ENCODE measurements at places on chromosomes 12 and 14.

GRCh38 chr14:22448035-22448904 is 140.8 kb downstream of the DAD1 start:
- no peak for DNase-seq

DNA sequence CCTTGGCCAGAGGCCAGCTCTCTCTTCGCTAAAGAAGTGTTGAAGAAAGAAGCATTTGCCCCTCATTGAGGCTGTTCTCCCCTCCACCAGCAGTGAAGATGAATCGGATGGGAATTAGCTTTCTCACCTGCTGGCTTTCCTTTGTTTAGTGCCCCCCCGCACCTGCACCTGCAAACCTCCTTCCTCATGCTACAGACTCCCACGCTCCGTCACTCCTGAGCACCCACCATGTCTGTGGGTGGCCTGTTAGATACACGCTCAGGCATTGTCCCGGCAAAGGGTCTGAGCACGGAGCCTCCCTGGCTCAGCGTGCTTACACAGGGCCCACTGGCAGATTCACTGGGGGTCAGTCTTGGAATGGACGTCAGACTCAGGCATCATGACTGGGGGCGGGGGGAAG is 121.6 kb downstream of the GLT1D1 start:
- DNase-seq = no peak

DNA sequence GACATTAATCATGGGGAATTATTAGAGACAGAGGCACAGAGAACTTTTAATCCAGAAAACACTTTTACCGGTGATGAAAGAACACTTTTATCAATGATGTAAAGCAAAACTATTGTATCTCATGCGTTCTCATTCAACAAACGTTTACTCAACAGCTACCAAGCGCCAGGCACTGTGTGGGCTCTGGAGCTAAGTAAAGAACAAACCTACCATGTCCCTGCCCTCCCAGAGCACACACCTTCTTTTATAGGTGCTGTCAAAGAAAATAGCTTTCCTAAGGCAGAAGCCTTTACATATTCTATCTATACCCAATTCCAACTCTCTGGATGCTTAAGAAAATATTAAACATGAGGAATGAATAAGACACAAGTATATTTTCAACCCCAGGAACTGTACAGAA is 91.1 kb downstream of the FOXN3 start:
- DNase-seq = no peak

- peak; percentile 33 for DNase-seq
Measured at GRCh38 chr12:124347805-124348658, 53.1 kb downstream of the RFLNA start.

DNA sequence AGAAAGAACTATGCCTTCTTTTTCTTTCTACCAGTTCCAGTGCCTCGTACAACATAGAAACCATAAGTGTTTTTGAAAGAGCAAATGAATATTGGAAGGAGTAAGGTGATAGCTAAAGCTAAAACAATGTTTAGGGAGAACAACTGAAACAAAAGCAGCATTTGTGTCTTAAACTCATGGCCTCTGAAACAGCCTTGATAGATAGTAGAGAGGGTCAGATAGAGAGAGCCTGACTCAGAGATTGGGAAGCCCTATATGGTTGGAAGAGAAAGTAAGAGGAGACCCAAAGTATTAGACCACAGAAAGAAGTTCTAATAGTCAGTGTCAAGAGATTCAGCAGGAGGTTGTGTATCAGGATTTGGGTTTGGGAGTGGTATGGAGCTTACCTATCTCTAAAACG is 79.6 kb upstream of the IFNG-AS1 start:
- no peak for DNase-seq

DNA sequence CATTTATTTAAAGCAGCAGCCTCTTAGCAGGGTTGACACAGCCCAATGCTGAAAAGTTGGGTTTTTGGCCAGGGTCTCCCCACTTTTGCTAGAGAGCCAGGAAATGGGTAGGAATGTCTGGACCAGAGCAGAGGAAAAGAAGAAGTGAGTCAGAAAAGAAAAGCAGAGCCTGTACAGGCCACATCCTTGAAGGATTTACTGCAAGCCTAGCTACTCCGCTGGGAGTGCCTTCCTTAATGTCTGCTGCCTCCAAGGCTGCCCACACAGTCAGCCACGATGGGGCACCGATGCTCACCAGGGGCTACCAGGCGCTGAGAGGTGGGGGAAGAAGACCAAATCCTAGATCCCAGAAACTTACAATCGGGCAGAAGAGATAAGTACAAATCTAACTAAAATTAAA is 139.2 kb downstream of the C12orf75 start:
- no peak for DNase-seq

DNA sequence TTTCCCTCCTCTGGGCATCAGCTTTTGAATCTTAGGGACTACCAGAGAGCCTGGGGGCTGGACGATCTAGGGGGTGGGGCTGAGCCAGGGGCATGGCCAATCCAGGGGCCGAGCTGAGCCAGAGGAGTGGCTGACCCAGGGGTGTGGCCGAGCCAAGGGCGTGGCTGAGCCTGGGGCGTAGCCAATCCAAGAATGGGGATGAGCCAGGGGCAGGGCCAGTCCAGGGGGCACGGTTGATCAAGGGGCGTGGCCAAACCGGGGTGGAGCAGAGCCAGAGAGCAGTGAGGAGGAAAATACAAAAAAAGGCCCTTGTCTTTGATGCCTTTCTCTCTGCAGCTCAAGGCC is 219.3 kb upstream of the NOS1 start:
- no peak for DNase-seq

DNA sequence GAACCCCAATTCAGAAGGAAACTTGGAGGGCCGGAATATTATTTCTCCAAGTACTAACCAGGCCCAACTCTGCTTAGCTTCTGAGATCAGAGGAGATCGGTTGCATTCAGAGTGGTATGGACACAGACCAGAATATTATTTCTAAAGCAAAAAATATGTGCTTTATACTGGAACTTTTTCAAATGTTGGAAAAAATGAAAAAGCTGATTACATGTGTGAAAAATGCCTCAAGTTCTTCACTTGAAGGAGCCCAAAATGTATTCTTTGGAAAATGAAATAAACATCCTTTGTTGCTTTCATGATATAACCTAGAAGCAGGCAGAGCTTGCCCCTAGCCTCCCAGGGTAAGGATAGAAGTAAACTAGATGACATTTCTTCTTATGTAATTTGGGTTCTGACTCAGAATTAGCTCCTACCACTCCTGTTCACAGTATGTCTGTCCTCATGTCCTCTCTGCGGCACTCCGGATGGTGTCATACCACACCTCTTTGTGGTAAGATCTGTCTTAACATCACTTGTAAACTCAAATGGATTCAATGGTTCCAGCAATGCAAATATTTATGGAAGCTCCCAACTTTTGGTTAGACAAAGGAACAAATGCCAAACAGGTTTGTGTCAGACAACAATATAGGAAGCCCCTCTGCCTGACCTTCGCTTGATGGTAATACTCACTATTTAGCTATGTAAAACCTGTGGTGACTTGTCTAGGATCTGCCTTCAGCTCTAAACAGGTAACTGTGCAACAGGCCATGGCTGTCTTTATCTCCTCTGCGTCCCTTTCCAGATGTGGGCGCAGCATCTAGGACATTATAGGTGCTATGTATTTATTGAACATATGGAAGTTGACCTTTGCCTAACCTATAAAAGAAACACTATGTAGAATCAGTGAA is 178.5 kb downstream of the SSPN start:
- DNase-seq = no peak

DNA sequence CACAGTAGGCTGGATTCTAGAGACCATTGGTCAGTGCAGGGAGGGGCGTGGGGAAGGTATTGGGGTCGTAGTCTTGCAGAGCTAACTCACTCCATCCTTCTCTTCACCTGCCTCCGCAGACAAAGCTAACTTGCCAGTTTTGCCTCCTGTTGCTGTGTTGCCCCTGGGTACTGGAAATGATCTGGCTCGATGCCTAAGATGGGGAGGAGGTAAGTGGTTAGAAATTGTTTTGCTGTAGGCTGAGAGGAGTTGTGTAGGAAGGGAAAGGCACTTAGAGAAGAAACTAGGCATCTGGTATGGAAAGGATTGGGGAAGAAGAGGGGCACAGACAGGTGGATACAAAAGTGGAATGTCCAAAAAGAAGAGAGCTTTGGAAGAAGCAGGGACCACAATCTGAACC is 11.1 kb downstream of the DGKA start:
- DNase-seq = no peak

GRCh38 chr12:95881331-95881955 is 22.7 kb downstream of the SNRPF start:
- no peak for DNase-seq

GRCh38 chr12:79069009-79069408 is 204.4 kb downstream of the SYT1 start:
- no peak for DNase-seq

DNA sequence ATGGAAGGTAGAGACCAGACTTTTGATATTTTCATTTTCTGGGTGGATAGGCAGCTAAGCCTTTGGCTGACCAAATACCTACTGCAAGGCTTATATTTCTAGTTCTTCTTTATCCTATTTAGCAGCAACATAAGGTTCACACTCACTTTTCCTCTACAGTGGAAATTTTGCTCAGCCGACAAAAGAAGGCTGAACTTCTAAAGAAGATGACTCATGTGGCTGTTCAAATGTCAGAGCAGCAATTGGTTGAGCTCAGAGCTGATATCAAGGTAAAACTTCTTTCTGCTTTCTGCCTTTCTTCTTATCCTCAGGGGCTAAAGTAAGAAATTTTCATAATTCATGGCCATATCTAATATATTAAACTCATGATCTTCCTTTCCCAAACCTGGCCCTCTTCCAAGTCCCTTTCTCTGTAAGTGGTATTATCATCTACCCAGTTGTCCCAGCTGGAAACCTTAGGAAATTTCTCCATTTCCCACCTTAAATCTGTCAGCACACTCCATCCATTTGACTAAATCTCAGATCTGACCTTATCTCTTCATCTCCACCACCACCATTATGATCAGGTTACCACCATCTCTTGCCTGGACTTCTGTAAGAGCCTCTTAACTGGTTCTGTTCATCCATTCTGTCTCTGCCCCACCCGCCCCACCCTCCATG is 19.8 kb upstream of the KCNH3 start:
- no peak for DNase-seq

DNA sequence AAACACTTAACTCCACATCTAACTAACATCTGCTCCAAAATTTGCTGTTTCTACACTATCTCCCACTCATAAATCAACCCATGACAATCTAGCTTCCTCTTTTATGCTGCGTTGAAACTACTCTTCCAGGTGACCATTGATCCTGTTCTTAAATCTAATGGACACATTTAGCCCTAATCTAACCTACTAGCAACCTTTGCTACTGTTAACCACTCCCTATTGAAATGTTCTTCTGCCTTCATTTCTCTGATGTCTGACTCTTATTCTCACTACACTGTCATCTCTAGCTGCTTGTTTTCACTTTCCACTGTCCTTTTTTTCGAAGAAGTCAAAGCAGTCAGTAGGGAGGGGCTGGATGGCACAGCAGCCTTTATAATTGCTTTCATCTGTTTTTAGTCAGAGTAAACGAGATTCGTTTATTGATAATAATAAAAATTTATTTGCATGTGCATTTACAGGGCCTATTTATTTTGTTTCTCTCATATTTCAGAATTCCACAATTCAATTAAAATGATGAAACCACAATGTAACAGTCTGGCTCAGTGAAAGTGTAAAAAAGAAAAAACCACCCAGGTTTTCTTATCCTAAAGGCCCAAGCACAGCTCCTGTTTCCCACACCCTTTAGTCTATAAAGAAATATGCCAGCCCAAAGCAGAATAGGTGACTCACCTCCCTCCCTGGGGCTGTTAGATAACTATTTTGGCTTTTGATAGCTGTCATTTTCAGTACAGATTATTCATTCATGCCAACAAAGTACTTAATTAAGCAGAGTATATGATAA is 44.9 kb downstream of the ATP2B1 start:
- no peak for DNase-seq

DNA sequence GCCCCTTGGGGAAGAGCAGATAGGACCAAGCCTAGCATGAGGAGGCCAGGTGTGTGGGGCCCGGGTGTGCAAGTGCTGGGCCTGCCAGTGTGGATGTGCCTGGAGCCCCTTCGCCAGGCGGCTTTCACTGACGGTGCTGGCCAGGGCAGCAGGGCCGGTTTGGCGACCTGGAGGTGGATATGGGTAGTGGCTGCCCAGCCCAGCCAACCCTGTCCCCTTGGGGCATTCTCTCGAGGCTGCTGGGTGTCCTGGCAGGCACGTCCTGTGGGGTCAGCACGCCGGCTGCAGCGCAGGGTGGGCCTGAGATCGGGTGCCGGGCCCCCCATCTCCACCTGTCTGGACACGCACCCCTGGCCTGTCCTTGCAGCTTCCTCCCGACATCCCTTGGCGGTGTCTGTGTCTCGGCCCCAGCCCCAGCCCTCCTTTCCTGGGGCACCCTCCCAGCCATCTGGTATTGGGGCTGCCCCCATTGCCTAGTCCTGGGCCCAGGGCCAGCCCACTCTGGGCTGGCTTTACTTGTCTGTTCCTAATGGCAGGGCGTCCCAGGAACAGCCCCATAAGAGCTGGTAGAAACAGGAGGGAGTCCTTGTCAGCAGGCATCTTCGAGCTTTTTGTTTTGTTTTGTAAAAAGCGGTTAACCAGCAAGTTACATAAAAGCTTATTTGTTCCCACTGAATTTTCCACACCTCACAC is 7.2 kb upstream of the CRIP2 start:
- DNase-seq = no peak

DNA sequence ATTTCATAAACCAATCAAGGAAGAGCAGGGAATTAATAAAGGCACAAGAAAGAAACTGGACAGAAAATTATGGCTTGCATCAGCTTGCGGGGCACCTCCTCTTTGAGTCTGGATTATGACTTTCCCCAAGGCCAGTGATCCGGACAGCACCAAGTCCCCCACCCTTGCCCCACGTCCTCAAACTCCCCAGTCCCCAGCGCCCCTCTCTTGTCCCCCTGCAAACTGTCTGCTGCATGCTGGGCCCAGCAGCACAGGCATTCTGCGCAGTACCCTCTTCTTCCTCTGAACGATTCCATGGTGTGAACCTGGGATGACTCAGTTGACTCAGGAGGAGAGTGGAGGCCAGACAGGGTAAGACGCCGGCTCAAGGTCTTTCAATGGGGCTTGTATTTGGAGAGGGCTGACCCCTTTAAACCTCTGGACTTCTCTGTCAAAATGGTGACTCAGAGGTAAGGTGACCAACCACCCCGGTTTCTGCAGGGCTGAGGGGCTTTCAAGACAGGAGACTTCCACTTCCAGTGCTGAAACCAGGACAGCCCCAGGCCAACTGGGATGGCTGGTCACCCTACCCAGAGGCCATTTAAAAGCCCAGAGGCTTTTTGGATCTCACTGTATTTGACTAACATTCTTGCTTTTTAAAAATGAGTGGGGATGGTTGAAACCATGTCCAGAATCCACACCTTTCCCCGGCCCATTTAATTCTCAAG is 13.5 kb downstream of the C14orf132 start:
- DNase-seq = no peak
